ENCODE measurements at places on chromosomes 6 and 20. TPM values are rescaled to one million over a fixed set of nuclear protein-coding genes. Genes with fewer than 3 reads are reported as not detected.

The TRIM10 gene
- total RNA-seq, result not detected

The ZNFX1 gene
- 156 TPM for total RNA-seq

GRCh38 chr6:3312604-3313231 is 54.0 kb downstream of the PSMG4 start:
- no peak for DNase-seq

DNA sequence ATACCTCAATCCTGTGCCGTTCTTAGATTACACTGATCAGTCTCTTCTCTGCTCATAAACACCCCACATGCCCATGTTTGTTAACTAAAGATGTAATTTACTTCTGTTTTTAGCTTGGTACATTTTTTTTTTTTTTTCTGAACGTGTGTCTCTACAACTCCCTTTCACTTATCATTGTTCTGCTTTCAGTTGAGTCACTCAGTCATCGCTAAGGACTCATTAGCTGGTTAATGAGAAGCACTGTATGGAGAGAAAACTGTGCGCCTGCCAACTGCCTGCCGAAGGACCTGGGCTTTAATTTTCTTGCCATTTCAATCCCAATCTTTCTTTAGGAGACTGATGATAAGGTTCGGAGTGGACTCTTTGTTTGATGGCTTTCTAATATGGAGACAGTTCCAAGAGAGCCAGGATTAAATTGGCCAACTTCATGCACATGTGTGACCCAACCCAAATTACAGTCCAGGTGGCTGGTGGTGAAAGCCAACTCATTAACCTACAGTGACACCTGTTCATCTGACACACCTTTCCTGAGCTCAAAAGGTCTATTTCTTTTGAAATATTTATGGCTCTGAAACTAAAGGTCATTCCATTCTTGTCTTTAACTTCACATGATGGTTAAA is 334.1 kb downstream of the BCKDHB start:
- DNase-seq, result peak; percentile 30

DNA sequence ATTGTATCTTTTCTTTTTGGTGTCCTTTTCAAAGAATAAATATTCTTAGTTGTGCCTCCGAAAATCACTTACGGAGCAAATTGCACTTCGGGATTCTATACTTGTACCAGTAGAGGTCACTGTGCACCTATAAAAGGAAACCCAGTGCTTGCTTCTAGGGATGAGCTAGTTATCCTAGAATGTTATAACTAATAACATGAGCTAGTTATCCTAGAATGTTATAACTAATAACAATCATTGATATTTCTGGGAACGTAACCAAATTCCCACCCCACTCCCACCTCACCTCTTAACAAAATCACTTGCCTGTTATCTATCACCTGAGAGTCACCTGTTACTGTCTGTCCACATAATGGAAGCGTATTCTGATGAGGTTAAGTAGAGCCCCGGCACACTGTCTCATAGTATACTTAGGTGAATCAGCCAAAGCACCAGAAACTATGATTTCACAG is 126.9 kb upstream of the TIAM2 start:
- DNase-seq, result peak; percentile 72

DNA sequence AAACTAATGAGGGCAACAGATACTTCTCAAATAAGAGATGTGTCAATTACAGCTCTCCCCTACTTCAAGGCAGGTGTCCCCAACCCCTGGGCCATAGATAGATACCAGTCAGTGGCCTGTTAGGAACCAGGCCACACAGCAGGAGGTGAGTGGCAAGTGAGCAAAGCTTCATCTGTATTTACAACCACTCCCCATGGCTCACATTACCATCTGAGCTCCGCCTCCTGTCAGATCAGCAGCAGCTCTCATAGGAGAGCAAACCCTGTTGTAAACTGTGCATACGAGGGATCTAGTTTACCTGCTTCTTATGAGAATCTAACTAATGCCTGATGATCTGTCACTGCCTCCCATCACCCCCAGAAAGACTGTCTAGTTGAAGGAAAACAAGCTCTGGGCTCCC is 422.1 kb downstream of the GJA1 start:
- DNase-seq, result no peak
